Osteoblast (primary cell): ENCODE measurements at places on chromosomes 13 and 19. TPM values are rescaled to one million over a fixed set of nuclear protein-coding genes. Genes with fewer than 3 reads are reported as not detected.
A peak's percentile ranks its signal among the peaks of the same experiment; 100 is the strongest.

The CTXN1 gene
- total RNA-seq = 1.5 and 2.5 TPM in 2 replicates

The ANKRD24 gene
- total RNA-seq = 0.29 and 0.72 TPM in 2 replicates

The KCNC3 gene
- under 0.01 TPM in 1 of 2 replicates, not detected in the other for total RNA-seq

The RYR1 gene
- under 0.01 TPM in 2 replicates for total RNA-seq

The NRTN gene
- not detected in 2 replicates for total RNA-seq

The F10 gene
- total RNA-seq = 0.29 TPM in 1 of 2 replicates, not detected in the other

The OR7D2 gene
- not detected in 2 replicates for total RNA-seq

The LRRC4B gene
- not detected in 2 replicates for total RNA-seq

The SERPINE3 gene
- not detected in 2 replicates for total RNA-seq

The ZNF793 gene
- total RNA-seq = 1.8 and 2.1 TPM in 2 replicates

GRCh38 chr19:6801485-6802086, 29.1 kb downstream of the VAV1 start:
- H3K36me3 ChIP-seq = no peaks in the 10 kb centered on the region
- H3K27ac ChIP-seq = no peak overlapping the region
- peak; percentile 50 for DNase-seq
- H3K27me3 ChIP-seq = peaks cover 7% of the 10 kb centered on the region
- H3K4me1 ChIP-seq = peaks cover 11% of the 10 kb centered on the region

DNA sequence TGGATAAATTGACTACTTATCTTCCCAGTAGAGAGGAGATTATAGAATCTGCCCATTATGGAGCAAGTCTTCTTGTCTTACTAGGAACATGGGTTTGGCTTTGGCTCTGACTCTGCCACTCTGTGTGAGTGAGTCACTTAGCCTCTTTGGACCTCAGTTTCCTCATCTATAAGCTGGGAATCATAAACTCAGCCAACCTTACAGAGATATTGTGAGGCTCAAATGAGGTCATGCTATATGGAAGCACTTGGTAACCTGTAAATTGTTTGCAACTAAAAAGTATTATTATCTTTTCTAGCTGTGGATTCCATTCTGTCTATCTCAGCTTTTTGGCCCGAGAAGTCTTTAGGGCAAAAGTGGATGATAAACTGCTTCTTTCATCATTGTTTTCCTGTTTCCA, 186.8 kb upstream of the TSC22D1 start:
- DNase-seq = no peak
- H3K4me3 ChIP-seq = no peak overlapping the region
- no peaks in the 10 kb centered on the region for H3K27me3 ChIP-seq

GRCh38 chr13:38496917-38497316, 147.3 kb downstream of the UFM1 start:
- H3K4me1 ChIP-seq = no peaks in the 10 kb centered on the region
- H3K27ac ChIP-seq = no peak overlapping the region
- H3K27me3 ChIP-seq = no peaks in the 10 kb centered on the region
- no peaks in the 10 kb centered on the region for H3K36me3 ChIP-seq

DNA sequence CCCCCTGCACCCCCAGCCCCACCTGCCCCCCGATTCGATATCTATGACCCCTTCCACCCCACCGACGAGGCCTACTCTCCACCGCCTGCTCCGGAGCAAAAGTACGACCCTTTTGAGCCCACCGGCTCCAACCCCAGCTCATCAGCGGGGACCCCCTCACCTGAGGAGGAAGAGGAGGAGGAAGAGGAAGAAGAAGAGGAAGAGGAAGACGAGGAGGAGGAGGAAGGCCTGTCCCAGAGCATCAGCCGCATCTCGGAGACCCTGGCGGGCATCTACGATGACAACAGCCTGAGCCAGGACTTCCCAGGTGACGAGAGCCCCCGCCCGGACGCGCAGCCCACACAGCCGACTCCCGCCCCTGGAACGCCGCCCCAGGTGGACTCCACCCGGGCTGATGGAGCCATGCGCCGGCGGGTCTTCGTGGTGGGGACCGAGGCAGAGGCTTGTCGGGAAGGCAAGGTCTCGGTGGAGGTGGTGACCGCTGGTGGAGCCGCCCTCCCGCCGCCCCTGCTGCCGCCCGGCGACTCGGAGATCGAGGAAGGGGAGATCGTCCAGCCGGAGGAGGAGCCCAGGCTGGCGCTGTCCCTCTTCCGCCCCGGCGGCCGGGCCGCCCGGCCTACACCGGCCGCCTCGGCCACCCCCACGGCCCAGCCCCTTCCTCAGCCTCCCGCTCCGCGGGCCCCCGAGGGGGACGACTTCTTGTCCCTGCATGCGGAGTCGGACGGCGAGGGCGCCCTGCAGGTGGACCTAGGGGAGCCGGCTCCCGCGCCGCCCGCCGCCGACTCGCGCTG, 9.2 kb downstream of the SCAF1 start:
- peaks cover 61% of the 10 kb centered on the region for H3K36me3 ChIP-seq
- H3K4me1 ChIP-seq = no peaks in the 10 kb centered on the region
- H3K27me3 ChIP-seq = no peaks in the 10 kb centered on the region
- H3K27ac ChIP-seq = no peak overlapping the region

DNA sequence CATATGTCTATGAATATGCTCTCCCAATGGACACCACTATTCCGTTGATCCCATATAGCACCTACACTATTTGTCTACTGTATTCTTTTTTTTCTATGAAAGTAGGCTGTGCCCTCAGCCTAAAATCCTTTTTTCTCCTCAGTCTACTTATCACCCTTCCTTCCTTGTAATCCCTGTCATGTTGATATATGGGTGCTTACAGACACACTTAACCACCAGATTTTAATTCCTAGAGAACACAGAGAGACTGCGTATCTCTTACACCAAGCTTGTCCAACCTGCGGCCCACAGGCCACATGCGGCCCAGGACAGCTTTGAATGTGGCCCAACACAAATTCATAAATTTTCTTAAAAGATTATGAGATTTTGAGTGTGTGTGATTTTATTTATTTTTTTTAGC, 101.1 kb downstream of the ZAR1L start:
- H3K36me3 ChIP-seq = no peaks in the 10 kb centered on the region
- peaks cover 28% of the 10 kb centered on the region for H3K4me1 ChIP-seq

GRCh38 chr13:96772426-96772825, 221.8 kb downstream of the OXGR1 start:
- H3K4me1 ChIP-seq = no peaks in the 10 kb centered on the region
- no peak overlapping the region for H3K4me3 ChIP-seq
- no peaks in the 10 kb centered on the region for H3K27me3 ChIP-seq

GRCh38 chr19:47152205-47152604, 21.6 kb downstream of the SAE1 start:
- no peak overlapping the region for H3K27ac ChIP-seq
- peaks cover 53% of the 10 kb centered on the region for H3K36me3 ChIP-seq
- no peaks in the 10 kb centered on the region for H3K27me3 ChIP-seq
- H3K4me3 ChIP-seq = no peak overlapping the region
- no peak for DNase-seq
- H3K4me1 ChIP-seq = peaks cover 9% of the 10 kb centered on the region

DNA sequence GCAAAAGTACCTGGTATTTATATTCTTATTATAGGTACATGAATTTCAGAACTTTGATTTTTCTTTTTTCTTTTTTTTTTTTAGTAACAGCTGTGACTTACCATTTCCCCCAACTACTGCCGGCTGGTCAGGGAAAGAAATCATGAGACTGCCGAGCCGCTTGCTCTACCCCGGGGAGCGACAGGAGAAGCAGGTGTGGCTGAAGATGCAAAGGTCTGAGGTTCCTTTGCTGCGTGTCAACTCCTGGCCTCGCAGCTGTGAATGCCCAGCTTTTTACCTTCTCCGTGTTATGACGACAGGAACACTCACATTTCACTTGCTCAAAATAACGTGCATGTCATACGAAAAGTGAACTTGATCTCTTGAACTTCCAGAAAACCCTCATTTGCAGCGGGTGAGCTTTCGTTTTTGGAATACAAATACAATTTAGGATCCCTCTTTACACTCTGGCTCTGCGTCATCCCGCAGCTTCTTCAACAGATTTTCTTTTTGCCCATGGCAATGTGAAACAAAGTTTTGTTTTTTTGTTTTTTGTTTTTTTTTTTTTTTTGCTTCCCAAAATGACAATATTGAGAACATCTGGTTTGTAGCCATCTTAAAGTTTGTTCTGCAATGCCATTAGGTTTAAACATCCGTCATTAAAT, 117.9 kb downstream of the EFNB2 start:
- H3K4me1 ChIP-seq = peaks cover 10% of the 10 kb centered on the region
- peak; percentile 36 for DNase-seq
- no peak overlapping the region for H3K27ac ChIP-seq
- no peaks in the 10 kb centered on the region for H3K36me3 ChIP-seq
- H3K27me3 ChIP-seq = no peaks in the 10 kb centered on the region
- H3K4me3 ChIP-seq = peak overlapping the region; percentile 57

DNA sequence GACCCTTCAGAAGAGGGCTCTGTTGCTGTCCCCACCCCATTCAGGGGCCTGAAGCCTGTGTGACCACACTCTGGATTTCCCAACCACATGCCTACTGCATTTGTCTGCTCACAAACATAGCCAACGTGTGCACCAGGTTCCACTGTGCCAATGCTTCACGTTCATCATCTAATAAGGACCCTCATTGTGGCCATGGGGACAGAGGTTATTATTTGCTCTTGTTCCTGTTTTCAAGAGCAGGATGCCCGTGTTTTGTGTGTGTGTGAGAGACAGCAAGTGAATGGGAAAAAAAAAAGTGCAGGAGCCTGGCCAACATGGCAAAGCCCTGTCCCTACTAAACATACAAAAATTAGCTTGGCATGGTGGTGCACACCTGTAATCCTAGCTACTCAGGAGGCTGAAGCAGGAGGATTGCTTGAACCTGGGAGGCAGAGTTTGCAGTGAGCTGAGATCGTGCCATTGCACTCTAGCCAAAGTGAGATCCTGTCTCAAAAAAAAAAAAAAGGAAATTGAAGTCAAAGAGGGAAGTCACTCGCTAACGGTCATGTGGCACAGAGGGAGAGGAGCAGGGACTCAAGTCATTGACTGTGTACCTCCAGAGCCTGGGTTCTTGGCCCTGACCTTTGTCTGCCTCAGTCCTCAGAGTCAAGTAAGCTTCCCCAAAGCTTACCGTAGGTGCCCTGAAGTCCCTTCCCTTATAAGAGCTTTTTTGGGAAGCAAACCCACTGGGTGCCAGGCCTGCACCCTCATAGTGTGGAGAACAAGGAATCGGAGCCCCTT, 6.9 kb downstream of the B3GNT8 start:
- H3K27ac ChIP-seq = no peak overlapping the region
- peaks cover 36% of the 10 kb centered on the region for H3K36me3 ChIP-seq
- H3K27me3 ChIP-seq = no peaks in the 10 kb centered on the region
- H3K4me3 ChIP-seq = no peak overlapping the region
- no peaks in the 10 kb centered on the region for H3K4me1 ChIP-seq
- DNase-seq = peak; percentile 53

DNA sequence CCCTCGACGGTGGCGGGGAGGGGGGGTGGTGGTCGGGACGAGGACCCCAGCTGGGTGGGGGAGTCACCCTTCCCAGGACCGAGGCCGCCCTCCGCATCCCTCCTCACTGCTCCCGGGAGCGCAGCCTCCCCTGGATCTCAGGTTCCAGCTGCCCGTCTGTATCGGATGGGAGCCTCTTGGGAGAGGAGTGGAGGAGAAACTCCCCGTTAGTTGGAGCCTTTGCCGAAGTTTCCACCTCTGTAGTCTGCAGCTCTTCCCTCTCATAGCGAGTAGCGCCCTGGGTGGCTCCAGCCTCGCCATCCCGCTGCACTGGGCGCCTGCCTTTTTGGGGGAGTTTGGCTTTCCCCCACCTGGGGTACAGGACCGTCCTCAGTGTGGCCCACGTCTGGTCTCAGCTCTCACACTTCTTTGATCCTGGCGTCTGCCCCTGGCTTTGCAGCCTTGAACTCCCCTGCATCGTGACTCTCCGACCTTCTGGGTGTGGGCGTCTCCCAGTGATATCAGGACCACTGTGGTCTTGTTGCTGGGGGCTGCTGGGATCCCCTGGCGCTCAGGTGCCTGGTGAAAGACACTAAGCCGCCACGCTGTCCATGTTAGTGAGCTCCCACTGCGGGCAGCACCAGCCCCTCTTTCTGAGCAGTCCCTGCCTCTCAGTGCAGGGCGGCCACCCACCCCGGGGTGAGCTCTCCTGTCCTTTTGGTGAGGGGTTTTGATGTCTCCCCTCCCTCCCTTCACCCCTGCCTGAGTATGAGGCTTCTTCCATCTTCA, 1.1 kb downstream of the CNOT3 start:
- DNase-seq = no peak
- H3K36me3 ChIP-seq = peaks cover 42% of the 10 kb centered on the region
- H3K4me1 ChIP-seq = peaks cover 19% of the 10 kb centered on the region

GRCh38 chr19:28495046-28495445, 717.9 kb downstream of the UQCRFS1 start:
- DNase-seq = no peak
- H3K27me3 ChIP-seq = no peaks in the 10 kb centered on the region
- no peak overlapping the region for H3K27ac ChIP-seq
- H3K4me1 ChIP-seq = no peaks in the 10 kb centered on the region
- no peak overlapping the region for H3K4me3 ChIP-seq
- H3K36me3 ChIP-seq = no peaks in the 10 kb centered on the region

DNA sequence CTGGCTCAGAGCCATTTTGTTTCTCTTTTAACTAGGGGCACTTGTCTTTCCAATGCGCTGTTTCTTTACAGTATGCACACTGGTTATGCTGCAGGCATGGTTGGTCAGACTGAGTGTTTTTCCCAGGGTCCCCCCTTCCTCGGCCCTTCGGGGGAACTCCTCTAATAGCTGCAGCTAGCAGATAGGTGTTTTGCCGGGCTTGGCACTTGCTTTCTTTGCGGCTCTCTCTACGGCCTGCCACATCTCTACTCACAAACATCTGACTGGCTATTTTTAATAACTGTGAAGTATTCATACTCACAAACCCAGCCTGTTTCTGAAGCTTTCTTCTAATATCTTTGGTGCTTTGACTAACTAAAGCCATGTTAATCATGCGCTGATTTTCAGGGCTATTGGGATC, 89.4 kb downstream of the SLC25A15 start:
- no peak overlapping the region for H3K4me3 ChIP-seq
- DNase-seq = no peak
- no peak overlapping the region for H3K27ac ChIP-seq
- H3K27me3 ChIP-seq = no peaks in the 10 kb centered on the region
- H3K4me1 ChIP-seq = no peaks in the 10 kb centered on the region

DNA sequence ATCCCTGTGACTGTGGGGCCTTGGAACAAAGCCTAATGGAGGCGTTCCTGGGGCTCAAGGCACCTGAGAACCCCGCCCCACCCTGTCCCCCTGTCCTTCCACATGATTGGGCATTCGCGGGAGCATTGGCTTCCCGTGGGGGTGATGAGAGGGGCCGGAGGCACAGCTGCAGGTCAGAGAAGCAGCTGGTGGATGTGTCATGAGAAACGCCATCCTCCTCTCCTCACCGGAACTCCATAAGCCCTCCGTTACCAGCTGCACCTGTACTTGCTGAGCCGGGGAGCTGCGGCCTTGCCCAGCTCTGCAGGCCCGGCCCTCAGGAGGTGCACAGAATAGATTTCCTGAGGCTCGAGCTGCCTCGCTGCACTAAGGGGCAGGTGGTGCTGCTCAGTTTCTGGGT, 42.0 kb downstream of the CAPN12 start:
- no peak for DNase-seq
- H3K4me1 ChIP-seq = peaks cover 13% of the 10 kb centered on the region
- peak overlapping the region; percentile 66 for H3K27ac ChIP-seq
- H3K27me3 ChIP-seq = no peaks in the 10 kb centered on the region
